Epithelial cell of proximal tubule (primary cell): ENCODE measurements at places on chromosomes 1 and 21. TPM values are rescaled to one million over a fixed set of nuclear protein-coding genes. Genes with fewer than 3 reads are reported as not detected.
A peak's percentile ranks its signal among the peaks of the same experiment; 100 is the strongest.

Gene PADI6
- not detected in 2 replicates for total RNA-seq

Gene NEGR1
- total RNA-seq, result 3.1 and 8.6 TPM in 2 replicates

Gene CFAP57
- total RNA-seq, result 0.07 and 0.46 TPM in 2 replicates

Gene RAB25
- total RNA-seq, result 17.8 and 47.5 TPM in 2 replicates

Gene SVBP
- total RNA-seq, result 38.3 and 47.5 TPM in 2 replicates

Gene HS2ST1
- 8.7 and 10.5 TPM in 2 replicates for total RNA-seq

Gene CLCA4
- not detected in 2 replicates for total RNA-seq

Gene KIF17
- total RNA-seq, result 1.8 and 3.3 TPM in 2 replicates

Gene EXO1
- 13.4 and 30.2 TPM in 2 replicates for total RNA-seq

Gene IFNAR1
- 8.6 and 8.8 TPM in 2 replicates for total RNA-seq

GRCh38 chr1:150692720-150693119, 4.2 kb downstream of the GOLPH3L start:
- no peak for DNase-seq

- no peak for DNase-seq
These were observed 17.3 kb downstream of the PDC start for GRCh38 chr1:186443638-186444037.

DNA sequence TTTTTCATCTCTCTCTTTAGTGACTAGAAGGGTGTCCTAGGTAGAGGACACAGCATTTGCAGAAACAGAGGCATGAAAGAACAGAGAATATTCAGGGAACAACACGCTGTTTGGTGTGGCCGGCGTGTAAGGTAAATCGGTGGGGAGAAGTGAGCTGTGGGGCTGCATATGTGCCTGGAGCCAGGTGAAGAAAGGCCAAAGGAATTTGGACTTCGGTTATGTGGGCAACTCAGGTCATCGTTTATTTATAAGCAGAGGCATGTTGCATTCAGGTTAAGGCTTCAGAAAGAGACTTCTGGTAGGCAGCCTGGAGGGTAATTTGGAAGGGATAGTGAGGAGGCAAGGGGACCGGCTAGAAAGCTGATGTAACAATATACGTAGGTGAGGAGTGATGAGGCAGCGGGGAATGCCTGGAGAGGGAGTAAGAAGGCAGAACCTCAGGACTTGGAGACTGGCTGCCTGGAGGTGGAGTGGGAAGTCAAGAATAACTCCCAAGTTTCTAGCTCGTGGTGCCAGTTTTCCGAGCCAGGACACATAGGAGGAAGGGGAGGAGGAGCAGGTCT, 64.1 kb upstream of the ACOT11 start:
- no peak for DNase-seq

DNA sequence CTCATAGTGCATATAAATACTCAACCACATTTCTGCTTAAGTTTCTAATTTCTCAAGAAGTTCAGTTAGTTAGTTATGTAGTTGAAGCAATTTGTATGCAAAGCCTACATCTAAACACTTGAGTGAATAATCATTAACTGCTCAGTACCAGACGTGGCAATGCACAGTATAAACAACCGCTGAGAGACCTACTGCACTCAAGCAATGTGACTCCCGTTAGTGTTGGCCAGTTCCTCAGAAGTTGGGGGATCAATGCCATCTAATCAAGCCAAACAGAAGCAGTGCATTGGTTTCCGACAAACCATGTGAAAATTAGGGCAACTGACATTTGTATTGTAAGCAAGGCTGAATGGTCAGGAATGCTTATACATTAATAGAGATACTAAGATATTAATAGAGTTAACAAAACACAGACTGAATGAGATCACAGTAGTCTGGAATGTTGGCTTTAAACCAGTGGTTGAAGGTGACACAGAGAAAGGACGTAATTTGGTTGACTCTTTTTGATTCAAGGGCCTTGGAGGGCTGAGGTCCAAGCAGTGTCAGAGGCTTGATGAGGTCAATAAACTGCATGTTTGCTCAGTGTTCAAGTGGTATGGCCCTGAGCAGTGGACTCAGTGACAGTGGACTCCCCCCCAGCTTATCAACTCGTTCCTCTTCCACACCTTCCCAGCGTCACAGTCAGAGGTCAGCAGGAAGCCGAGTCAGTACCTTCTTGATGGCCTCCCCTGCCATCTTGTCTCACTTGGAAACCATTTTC, 255.5 kb downstream of the CTH start:
- DNase-seq, result peak; percentile 35

DNA sequence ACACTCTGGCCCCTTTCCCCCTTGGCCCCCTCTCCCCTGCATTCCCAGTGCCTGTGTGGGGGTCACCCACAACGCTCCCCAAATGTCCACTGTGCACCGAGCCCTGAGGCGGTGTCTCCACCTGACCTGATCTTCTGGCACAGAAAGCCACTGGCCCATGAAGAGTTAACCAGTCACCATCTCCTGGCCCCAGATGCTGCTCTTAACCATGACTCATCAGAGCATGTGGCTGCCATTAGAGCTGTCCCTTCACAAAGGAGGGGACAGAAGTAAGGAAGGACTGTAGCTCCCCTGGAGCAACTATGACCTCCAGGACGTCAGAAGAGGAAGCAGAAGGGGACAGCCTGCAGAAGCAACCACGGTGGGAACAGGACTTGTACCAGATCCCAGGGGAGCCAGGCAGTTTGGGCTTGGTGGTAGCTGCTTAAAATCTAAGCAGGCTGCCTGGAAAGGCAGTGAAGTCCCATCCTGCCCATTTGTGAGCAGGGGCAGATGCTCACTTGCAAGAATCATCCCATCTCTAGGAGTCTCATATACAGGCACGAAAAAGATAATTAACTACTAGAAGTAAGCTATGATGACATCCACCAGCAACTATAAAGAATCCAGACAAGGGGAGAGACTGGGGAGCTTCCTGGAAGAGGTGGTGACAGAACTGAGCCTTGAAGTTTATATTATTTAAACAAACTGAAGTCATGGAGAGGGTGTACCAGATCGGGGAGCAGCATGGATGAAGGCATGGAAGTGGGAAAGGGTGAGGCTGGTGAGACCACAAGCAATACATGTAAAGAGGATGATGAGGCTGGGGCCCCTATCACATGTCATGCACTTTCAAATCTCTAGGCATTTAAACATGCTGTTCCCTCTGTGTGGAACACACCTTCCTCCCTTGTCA, 1.1 kb upstream of the TTC39A start:
- DNase-seq, result peak; percentile 52

GRCh38 chr1:178088651-178089050, 5.3 kb upstream of the RASAL2 start:
- DNase-seq, result no peak

DNA sequence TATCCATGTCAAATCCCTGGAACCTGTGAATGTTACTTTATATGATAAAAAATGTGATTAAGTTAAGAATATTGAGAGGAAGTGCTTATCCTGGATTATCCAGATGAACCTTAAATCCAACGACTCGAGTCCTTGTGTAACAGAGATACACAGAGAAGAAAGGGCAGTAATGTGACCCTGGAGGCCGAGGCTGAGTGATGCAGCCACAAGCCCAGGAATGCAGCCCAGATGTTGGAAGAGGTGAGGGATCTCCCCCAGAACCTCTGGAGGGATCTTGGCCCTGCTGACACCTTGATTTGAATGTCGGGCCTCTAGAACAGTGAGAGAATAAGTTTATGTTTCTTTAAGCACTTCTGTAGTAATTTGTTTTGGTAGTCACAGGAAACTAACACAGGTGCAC, 18.0 kb downstream of the LPGAT1 start:
- DNase-seq, result no peak

DNA sequence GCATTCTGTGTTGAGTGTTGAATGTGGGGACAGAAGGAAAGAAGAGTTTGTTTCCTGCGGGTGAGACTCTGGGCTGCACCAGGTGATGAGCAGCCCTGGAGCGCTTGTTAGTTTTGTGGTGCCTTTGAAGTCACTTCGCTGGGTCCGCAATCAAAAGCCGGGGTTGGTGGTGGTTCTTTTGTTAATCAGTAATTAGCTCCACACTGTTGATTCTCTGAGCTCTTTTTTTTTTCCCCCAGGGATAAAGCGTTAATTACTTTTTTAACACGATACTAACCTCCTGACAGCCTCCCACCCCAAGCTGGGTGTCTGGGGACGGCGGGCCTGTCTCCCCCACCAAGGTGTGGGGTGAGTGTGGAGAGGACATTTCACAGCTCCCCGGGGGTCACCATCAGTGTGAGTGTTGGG, 56.6 kb downstream of the AGPAT3 start:
- no peak for DNase-seq

DNA sequence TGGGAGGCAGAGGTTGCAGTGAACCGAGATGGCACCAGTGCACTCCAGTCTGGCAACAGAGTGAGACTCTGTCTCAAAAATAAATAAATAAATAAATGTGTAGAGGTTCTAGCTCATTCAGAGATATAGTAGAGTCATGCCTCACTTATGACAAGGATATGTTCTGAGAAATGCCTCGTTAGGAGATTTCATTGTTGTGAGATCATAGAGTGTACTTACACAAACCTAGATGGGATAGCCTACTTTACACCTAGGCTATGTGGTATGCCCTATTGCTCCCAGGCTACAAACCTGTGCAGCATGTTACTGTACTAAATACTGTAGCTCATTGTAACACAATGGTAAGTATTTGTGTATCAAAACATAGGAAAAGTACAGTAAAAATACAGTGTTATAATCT, 155.3 kb upstream of the JUN start:
- DNase-seq, result no peak

DNA sequence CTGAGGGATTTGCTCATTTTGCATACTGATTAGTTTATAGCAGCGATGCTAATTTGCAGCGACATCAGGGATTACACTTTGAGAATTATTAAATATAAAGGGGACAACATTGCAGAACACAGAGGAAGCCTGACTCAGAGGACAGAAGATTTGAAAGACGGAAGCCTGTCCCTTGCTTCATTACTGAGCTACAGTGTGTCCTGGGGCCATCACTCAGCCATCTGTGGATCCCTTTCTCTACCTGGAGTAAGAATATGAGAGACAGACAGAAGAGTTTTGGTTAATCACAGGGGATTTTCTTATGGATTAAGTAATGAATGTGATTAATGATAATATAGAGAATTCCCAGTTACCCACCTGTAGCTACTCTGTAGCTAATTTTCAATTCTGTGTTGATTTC, 134.7 kb downstream of the DISC1 start:
- no peak for DNase-seq

DNA sequence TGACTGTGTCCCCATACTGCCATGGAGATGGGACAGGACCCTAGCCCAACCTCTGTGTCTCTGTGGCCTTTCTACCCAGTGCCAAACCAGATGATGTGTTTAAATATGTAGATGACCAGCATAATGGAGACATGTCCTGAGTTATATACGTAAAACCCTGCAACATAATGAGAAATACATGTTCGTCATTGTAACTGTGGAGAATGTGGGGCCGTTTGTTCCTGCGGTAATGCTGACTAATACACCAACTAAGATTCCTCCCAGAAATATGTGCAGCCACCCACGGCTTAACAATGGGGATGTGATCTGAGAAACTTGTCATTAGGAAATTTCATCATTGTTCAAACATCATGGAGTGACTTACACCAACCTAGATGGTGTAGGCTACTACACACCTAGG, 71.7 kb upstream of the SIM2 start:
- DNase-seq, result peak; percentile 22

GRCh38 chr1:54127594-54128300, 25.1 kb downstream of the CDCP2 start:
- no peak for DNase-seq

DNA sequence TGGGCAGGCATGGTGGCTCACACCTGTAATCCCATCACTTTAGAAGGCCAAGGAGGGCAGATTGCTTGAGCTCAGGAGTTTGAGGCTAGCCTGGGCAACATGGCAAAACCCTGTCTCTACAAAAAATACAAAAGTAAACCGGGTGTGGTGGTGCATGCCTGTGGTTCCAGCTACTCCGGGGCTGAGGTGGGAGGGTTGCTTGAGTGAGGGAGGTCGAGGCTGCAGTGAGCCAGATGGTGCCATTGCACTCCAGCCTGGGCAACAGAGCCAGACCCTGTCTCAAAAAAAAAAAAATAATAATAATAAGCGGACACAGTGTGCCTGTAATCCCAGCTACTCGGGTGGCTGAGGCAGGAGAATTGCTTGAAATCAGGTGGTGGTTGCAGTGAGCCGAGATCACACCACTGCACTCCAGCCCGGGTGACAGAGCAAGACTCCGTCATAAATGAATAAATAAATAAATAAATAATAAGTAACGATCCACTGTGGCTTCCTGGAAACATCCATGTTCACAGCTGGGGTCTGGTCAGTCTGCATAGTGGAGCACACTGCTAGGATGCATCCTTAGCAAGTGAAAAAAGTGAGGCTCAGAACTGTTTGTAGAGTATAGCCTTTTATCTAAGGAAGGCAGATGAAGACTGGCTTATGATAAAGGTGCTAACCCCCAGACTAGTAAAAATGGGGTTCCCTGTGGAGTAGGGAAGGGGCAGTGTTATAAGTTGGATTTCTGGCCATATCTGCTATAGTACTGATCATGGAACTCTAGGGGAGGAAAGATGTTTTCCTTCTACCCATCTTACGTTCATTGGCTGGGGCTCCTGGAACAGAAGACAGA, 15.7 kb downstream of the PKNOX1 start:
- DNase-seq, result no peak

- DNase-seq, result no peak
These were observed 218.6 kb downstream of the URB2 start for GRCh38 chr1:229844675-229845074.

DNA sequence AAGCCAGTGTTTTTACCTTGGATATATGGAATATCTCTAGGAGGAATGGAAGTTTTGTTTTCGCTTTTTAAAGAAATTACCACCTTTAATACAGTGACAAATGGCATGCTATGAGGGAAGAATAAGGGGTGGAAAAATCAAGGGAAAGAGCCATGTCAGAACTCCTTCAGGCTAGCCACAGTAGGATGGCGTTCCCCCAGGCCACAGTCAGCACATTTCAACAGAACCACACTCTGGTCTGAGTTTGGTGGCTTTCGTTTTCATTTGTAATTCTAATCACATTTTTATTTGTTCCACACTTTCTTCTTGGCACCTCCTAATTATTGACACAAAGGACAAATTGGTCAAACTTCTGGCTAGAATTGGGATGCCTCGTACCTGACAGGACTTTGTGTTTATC, 60.3 kb upstream of the RCOR3 start:
- DNase-seq, result no peak

GRCh38 chr1:65231718-65232330, 77.5 kb upstream of the DNAJC6 start:
- no peak for DNase-seq

DNA sequence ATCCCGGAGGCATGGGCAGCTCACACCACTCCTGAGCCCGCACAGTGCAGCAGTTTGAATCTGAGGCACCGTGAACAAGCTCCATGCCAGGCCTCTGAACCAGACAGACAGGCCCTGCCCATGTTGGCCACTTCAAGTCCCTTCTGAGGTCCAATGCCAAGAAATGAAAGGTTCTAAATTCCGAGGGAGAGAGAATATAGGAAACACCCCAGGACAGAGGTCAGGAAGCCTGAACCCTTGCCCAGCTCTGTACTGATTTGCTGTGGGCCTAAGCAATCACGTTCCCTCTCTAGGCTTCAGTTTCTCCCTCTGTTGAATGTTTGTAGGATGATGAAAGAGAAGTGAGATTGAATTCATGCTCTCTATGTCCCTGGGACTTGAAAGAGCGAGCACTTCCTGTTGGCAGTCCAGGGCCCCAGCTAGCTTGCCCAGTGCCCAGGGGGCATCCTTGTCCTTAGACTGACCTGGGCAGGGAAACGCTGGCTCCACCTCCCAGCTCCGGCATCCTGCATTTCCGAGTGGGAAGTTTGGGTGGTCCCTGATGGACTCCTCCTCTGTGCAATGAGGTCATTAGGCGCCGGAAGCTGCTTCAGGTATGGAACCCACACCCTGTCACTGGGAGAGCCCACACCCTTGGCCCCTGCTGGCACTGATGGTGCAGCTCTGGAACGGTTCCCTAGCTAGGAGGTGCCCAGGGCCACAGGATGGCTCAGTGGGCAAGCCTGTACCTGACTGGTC, 242.4 kb upstream of the TMEM51 start:
- DNase-seq, result no peak

GRCh38 chr1:150912623-150913022, 13.5 kb upstream of the SETDB1 start:
- no peak for DNase-seq
